ENCODE measurements at places on chromosomes 5 and 9.

DNA sequence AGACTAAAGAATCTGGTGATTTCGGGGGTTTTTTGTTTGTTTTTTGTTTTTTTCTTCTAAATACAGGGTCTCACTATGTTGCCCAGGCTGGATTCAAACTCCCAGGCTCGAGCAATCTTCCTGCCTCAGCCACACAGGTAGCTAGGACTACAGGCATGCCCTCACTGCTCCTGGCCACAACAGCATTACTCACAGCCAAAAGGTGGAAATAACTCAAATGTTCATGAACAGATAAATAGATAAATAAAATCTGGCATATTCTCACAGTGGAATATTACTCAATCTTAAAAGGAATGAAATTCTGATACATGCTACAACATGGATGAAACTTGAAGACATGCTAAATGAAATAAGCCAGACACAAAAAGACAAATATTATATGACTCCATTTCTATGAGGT, 19.8 kb upstream of the RAD23B start:
- DNase-seq = no peak

DNA sequence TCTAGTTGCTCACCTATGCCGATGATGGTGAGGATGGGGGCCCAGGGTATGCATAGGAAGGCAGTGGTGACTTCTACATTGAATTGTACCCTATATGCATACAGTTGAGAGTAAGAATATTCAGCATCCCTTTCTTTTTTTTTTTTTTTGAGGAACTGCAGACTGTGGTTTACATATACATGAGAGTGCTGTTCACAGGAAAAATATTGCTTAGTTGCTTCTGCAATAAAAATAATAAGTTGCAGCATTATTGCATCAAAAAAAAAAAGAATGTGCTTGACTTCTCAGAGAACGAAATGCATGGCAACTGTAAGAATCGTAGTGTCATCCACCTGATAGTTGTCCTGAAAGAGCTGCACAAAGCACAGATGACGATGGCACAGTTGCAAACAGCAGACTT, 52.8 kb downstream of the PTCD2 start:
- no peak for DNase-seq

GRCh38 chr5:159620853-159621540, 290.7 kb upstream of the IL12B start:
- no peak for DNase-seq

DNA sequence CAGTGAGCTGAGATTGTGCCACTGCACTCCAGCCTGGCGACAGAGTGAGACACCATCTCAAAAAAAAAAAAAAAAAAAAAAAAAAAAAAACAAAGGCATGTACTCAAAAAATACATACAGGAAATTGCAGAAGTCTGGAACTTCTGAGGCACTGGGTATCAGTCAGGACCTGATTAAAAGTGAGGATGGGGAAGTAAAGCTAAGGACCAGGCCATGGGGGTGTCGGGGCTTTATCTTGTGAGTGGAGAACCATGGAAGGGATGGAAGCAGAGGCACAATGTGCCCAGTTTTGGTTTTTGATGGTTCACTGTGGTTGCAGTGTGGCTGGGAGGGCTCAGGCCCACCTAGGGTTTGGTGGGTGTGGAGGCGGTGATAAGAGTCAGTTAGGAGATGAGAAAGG, 212.7 kb upstream of the PIK3R1 start:
- DNase-seq = no peak

DNA sequence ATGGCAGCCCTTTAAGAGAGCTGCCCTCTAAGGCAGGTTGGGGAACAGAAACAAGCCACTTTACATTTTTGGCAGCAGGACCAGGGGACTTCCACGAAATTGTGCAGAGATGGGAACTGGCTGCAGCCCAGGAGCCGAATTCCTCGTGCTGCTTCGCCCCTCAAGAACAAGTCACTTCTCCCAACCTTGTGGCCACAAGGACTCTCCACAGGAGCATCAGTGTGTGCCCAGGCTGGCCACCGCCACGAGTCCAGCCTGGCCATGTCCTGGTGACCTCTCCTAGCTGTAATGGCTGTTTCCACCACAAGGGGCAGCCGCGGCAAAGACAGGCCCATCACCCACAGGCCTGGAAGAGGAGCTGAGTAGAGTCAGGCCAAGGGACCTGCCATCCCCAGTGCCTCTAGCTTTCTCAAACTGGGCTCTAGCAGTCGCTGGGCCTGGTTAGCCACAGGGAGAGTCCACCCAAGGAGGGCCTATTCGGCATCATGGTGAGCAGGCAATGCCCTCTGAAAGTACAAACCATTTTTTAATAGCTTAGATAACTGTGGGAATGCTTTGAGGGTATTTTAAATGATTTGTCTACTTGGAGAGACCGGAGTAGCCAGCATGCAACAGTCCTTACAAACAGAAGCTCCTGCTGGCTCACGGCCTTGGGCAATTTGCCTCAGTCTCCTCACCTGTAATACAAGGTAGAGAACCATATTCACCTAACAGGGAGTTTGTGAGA, 129.0 kb downstream of the COL23A1 start:
- no peak for DNase-seq

DNA sequence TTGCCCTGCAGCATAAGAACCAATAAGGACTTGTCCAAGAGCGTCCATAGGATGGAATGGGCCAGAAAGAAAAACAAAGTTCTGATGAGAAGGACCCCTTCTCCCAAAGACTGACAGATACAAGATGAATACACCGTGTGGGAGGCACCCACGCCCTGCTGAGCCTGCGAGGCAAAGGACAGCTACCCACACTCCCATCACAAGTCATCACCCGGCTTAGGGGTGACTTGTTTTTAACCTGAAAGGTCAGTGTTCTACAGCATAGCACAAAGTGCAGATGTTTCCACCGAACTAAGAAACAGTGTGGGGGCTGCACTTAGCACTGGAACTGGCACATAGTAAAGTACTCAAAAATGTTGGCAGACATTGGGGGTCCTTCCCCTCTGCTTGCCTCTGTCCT, 13.9 kb downstream of the TNIP1 start:
- DNase-seq = no peak

DNA sequence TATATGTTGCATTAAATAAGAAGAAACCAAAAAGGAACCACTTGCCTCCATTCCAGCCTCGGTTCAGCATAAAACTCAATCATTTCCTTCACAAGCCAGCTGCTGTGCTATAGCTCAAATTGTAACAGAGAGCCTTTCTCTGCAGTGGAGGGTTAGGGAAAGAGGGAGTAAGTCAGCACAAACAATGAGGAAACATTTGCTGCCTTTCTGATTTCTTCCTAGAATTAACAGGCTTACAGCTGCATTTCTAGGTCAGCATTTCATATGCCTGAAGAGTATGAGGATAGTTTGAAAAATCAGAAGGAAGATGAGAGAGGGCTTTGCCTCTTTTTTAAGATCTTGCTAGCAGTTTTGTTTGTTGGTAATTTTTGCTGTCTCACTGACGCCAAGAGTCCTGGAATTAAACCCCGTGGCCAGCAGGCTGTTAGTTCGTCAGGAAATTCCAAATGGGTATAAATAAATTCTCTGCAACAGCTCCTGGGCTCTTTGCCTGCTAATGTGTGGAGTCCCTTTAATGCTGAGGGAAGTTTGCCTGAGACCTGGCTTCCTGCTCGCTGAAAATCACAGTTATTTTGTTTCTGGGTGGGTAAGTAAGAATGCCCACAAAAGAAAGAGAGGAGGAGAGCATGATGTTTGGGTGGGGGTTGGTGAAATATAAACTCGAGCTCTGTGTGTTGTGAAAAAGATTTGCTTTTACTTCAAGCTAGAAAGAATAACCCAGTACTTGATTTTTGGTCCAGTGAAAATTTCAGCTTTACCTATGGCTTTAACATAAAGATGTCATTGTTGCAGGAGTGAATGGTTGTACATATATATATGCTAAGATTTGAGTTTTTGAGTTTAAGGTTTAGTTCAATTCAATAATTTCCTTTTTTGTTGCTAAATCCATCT, 148.1 kb upstream of the DMRT1 start:
- DNase-seq = peak; percentile 77

DNA sequence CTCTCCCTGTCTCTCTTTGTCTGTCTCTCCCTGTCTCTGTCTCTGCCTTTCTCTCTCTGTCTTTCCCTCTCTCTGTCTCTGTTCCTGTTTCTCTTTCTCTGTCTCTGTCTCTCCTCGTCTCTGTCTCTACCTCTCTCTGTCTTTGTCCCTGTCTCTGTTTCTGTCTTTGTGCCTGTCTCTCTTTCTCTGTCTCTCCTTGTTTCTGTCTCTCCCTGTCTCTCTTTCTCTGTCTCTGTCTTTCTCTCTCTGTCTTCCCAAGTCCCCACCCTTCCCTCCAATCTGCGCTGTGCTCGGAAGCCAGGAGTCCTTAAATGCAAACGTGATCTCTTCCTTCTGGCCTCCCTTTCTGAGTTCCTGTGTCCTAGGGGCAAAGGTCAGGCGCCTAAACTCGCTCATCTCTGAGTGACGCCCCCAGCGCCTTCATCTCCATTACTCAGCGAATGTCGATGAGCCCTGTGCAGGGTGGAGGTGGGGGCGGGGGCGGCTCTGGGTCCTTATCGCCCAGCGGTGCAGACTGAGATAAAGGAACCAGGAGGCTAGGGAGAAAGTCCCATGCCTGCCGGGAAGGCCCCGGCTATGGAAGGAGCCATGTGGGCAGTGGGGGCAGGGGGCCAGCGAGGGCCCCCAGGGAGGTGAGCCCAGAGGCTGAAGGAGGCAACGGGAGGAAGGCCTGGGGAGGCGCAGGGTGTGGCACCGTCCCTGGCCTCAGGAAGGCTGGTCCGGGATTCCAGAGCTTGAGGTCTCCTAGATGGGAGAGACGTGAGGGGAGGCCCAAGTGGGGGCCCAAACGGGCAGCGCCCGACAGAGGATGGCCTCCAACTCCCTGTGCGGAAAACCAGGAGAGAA, 1.5 kb upstream of the SLC6A19 start:
- no peak for DNase-seq

DNA sequence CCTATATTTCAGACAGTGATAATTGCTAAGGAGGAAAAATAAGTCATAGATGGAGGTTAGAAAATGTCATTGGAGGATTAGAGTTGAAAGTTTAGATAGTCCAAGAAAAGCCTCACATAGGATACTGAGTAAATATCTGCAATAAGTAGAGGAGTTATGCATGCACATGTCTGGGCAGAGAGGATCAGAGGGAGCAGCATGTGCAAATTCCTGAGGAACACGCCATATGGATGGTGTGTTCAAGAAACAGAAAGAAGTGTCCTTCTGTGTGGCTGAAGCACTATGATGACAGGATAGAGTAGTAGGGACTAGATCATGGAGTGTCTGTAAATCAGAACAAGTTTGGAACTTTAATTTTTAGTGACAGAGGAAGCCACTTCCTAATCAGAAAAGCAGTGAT, 52.2 kb downstream of the SGCD start:
- no peak for DNase-seq

DNA sequence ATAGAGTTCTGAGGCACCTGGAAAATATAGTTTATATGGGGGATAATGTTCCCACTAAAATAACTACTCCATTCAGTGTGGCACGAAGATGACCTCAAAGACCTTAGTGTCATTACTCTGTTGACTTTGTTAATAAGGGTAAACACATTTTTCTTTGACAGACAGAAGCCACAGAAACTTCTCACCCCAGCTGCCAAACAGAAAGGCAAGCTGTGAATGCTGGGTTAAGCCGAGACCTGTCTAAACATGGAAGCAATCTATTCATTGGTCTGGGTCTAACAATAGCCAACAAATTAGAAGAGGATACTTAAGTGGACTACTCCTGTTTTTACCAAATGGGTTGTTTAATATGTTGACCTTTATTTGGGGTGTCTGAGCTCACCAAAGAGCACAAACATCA, 171.4 kb downstream of the TLE1 start:
- DNase-seq = no peak

GRCh38 chr5:27475063-27475462, 436.7 kb upstream of the CDH9 start:
- no peak for DNase-seq

- no peak for DNase-seq
Observed at GRCh38 chr5:79507251-79508205, 6.4 kb downstream of the HOMER1 start.

Data from fibroblast of skin of left quadriceps (primary cell).